ENCODE measurements at places on chromosomes 2 and 18.

DNA sequence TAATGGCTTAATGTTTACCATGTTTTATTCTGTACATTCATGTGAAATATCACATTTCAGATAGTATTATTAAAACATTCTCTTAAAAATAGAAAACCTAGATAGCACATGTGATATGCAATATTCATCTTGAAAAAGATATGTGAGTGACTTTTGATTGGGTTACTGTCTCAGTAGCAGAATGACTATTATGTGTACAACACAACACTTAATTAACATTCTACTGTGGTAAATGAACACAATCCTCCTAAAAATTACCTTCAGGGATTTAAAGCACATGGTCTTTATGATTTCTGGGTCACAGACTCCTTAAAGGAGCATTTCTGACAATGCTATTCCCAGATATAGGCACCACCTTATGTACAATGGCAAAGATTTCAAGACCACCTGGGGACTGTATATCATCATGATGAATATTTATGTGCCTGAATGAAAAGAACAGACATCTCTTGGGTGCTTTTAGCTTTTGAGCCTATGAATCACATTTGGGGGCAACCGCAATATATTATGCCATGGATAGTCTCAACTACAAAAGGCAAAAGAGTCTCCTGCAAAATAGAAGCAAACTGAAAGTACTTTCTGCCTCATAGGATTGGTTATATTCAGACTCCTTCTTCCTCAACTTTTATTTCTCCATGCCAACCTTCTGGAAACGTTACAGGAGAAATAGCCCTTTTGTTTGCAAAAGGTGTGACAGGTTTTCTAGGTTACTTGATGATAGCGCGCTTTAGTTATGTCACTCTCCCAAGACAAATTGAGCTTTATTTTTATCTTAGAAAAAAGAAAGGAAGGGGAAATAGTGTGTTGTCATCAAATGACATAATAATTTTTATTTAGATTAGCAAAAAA is 259.0 kb downstream of the CALCRL start:
- no peak for DNase-seq

GRCh38 chr2:215760557-215760956 is 252.8 kb downstream of the MREG start:
- no peak for DNase-seq

GRCh38 chr2:227880460-227880859 is 9.0 kb downstream of the DAW1 start:
- DNase-seq, result no peak

GRCh38 chr2:100551303-100551702 is 11.5 kb upstream of the PDCL3 start:
- no peak for DNase-seq

DNA sequence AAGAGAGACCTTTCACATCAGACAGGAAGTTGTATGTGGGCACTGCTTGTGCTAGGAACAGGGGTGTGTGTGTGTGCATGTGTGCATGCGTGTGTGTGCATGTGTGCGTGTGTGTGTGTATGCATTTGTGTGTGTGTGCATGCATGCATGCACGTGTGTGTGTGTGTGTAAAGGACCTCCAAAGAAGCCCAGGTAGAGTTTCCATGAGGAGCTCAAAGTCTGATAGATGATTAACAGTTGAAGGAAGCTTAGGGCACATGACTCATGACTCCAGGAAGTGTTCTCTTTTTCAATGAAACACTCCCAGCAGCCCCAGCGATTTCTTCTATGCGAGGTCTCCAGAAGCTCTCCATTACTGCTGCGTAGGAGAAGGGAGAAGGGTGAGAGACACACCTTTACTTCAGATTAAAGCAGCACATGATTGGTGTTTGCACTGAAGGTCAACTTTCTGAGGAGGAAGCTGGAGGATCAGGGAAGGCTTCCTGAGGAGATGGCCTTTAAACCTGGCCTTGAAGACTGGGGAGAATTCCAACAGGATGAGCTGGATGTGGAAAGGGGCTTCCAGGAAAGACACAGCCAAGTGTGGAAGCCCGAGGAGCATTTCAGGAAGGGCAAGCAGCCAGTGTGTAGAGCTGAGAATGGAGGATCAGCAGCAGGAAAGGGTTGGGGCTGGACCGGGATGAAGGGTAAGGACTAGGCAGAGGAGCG is 77.7 kb downstream of the SMAD4 start:
- no peak for DNase-seq

All from tongue (tissue), 3 donors.